Frontal cortex (tissue), 4 donors: ENCODE measurements at places on chromosomes 16 and 17. TPM values are rescaled to one million over a fixed set of nuclear protein-coding genes. Genes with fewer than 3 reads are reported as not detected.

Gene ZNF19
- total RNA-seq: 6.5 TPM

Gene SEPHS2
- 12.6 TPM for total RNA-seq

DNA sequence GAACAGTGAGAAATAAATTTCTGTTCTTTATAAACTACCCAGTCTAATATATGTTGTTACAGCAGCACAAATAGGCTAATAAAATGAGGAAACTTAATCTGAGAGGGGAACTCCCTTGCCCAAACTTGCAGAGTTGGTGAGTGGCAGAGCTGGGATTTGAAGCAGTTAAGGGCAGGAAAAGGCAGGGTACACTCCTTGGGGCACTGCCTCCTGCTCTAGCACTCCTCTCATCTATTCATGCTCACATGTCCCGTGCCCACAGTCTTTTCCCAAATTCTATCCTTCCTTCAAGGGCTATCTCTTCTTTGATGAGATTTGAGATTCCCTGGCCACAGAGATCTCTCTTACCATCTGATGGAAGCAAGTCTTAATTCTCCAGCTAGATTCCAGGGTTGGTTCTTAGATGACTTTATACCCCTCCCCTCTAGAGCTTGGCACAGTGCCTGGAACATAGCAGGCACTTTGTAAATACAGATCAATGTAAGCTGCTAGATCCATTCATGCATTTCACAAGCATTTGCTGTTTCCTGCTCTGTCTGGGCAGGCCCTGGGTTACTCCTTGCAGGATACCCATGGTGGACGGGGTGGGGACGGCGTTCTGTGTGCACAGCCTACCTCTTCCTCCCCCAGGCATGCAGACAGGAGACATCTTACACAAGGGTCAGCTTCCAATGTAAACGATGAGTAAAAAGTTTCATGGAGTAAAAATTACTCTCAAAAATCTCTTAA lies 39.2 kb upstream of the ABCC12 start:
- no peak for DNase-seq

- no peak for DNase-seq
These were observed 6.8 kb downstream of the CACNG4 start for GRCh38 chr17:66971264-66971663.

- DNase-seq: no peak
These were observed 17.2 kb downstream of the ADAM11 start for GRCh38 chr17:44775838-44776621.

DNA sequence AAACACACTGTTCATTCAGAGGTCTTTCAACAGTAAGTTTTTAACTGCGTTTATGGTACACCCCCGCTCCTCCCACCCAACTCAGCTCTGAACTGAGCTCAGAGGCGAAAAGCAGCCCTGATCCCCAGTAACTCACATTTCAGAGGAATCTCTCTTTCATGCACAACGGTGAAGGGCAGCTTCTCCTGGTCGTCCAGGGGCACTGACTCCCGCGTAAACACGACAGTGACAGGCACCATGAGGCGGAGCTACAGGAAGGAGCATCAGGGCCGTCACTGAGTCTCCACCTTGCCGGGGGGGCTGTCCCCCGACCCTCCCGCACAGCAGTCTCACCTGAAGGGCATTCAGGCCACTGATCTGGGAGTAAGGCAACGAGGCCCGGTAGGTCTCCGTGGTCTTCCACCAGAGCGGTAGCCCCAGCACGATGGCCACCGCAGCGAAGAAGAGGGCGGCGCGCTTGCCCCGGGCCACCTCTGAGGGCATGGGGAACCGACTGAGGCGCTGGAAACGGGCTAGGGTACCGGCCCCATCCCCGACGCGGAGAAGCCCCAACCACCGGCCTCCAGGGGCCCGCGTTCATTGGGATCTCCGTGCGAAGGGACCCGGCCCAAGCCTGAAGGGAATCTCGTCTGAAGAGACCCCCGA lies 486 bp downstream of the PIGS start:
- DNase-seq: no peak

GRCh38 chr16:80117556-80118130 lies 423.1 kb upstream of the DYNLRB2 start:
- no peak for DNase-seq

DNA sequence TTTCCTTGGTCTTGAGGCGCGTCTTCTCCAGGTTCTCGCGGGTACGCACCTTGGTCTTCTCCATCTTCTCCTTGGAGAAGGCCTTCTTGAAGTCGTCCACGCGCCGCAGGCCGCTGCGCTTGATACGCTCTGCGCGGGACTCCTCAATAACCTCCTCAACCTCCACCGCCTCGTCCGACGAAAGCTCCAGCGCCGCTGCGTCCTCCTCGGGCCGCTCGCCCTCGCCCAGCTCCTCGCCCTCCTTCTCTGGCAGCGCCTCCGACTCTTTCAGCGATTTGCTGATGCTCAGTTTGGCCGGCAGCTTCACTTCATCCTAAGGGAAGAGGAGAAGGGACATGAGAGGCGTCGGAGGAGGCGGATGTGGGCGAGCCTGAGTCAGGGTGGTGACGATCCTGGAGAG lies 16.8 kb upstream of the STAT3 start:
- no peak for DNase-seq

GRCh38 chr16:24027466-24027865 lies 191.7 kb downstream of the PRKCB start:
- DNase-seq: no peak
